Testis (tissue), 5 donors: ENCODE measurements at places on chromosomes 2 and 18. TPM values are rescaled to one million over a fixed set of nuclear protein-coding genes. Genes with fewer than 3 reads are reported as not detected.

- H3K4me3 ChIP-seq = no peak overlapping the region
- H3K4me1 ChIP-seq = no peaks in the 10 kb centered on the region
- H3K27me3 ChIP-seq = no peaks in the 10 kb centered on the region
- no peak overlapping the region for H3K27ac ChIP-seq
- DNase-seq = no peak
These were observed 5.5 kb upstream of the SMARCAL1 start for GRCh38 chr2:216406826-216407225.

DNA sequence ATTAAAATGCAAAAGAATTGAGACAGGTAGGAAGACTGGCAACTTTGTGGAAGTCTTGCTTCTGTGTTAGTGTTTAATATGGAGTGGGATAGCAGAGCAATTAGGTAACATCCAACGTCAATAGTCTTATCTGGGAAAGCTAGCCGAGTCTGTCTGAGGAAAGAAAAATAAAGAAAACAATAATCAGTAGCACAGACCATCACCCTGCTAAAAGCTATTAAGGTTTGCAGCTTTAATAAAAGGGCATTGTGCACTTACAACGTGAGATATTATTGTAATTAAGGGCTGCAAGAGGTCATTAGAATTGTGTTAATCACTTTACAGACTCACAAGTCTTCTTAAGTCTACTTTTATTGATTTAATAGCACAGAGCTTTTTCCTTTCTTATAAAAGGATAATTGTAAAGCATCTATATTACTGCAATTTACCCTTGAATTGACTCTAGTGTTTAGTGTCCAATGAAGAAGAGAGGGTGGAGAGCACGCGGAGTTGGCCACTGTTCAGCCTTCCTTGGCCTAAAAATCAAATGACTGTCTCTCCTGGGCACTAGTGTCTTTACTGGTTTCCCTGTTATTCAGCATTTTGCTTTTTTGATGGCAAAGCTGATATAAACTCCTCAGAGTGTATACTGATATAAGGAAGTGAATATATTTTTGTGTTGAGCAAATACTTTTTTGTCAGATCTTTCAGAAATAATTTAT, 2.0 kb downstream of the CDH7 start:
- no peaks in the 10 kb centered on the region for H3K36me3 ChIP-seq
- no peak overlapping the region for H3K27ac ChIP-seq
- H3K27me3 ChIP-seq = no peaks in the 10 kb centered on the region
- no peaks in the 10 kb centered on the region for H3K4me1 ChIP-seq

DNA sequence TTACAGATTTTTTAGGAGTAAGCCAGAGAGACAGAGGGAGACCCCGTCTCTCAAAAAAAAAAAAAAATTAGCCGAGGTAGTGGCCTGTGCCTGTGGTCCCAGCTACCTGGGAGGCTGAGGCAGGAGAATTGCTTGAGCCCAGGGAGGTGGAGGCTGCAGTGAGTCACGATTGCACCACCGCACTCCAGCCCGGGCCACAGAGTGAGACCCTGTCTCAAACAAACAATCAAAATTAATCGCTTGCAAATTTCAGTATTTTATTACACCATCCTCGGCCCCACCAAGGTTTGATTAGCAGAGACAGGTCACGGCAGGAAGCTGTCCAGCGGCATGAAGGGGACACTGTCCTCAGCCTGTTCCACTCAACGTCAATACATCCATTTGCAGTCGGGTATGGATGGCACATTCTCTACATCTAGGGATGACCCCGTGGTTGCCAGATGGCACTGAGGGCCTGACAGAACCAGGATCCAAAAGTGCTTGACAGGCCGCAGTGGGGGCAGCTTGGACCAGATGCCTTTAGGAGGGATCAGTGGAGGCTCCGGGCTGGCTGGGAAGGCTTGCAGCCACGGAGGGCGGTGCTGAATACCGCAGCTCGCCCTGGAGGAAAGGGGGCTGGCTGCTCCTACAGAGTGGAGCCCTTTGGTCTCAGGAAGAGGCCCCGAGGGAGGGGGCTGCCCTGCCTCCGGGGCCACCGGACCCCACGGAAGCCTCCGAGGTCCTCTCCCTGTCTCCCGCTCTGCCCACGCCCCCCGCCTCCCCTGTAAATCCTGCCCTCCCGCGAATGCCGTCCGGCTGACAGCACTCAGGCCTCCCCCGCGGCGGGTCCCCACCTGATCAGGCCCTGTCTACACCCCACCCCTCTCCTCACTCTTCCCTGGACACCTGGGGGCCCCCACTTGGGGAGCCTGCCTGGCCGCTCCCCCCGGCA, 13.1 kb downstream of the ASPRV1 start:
- no peaks in the 10 kb centered on the region for H3K36me3 ChIP-seq
- DNase-seq = no peak
- H3K27ac ChIP-seq = no peak overlapping the region
- H3K4me3 ChIP-seq = no peak overlapping the region
- H3K27me3 ChIP-seq = no peaks in the 10 kb centered on the region

GRCh38 chr2:25341753-25342371, at the start of gene DNMT3A:
TSS of gene DNMT3A (minus strand) at chr2:25341925. CDS start at chr2:25313984, 27,941 bp downstream.
- H3K4me1 ChIP-seq = peaks cover 26% of the 10 kb centered on the region
- peak within 1 kb of the TSS; percentile 84 for H3K27ac ChIP-seq
- peak within 1 kb of the TSS; percentile 71 for H3K4me3 ChIP-seq

DNA sequence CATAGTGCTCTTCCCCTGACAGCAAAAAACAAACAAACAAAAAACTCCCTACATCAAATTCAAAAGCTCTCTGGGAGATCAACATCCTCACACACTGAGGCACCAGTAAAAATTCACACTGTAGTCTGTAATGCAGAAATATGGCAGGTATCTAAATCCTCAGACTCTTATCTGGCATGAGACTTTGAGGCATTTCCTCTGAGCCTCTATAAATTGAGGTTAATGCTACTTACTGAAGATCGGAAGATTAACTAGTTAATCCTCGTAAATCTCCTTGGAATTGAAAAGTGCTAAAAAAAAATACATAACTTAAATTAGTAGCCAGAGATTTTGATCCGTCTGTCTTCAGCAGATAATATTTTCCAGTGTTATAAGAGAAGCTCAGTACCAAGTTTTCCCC, 65.0 kb downstream of the AP1S3 start:
- no peaks in the 10 kb centered on the region for H3K36me3 ChIP-seq
- no peak for DNase-seq
- no peaks in the 10 kb centered on the region for H3K27me3 ChIP-seq
- no peaks in the 10 kb centered on the region for H3K4me1 ChIP-seq

- H3K4me1 ChIP-seq = peaks cover 6% of the 10 kb centered on the region
- no peaks in the 10 kb centered on the region for H3K27me3 ChIP-seq
- DNase-seq = no peak
- no peaks in the 10 kb centered on the region for H3K36me3 ChIP-seq
- H3K4me3 ChIP-seq = no peak overlapping the region
These were observed 47.8 kb downstream of the ZAP70 start for GRCh38 chr2:97761192-97761591.

- no peak overlapping the region for H3K27ac ChIP-seq
- no peaks in the 10 kb centered on the region for H3K27me3 ChIP-seq
- H3K4me3 ChIP-seq = no peak overlapping the region
- H3K36me3 ChIP-seq = no peaks in the 10 kb centered on the region
These were observed 16.0 kb downstream of the CD28 start for GRCh38 chr2:203722411-203722810.

- DNase-seq = no peak
- no peaks in the 10 kb centered on the region for H3K27me3 ChIP-seq
- H3K4me1 ChIP-seq = no peaks in the 10 kb centered on the region
- H3K4me3 ChIP-seq = no peak overlapping the region
- H3K27ac ChIP-seq = no peak overlapping the region
- H3K36me3 ChIP-seq = no peaks in the 10 kb centered on the region
These were observed 31.7 kb downstream of the HRH4 start for GRCh38 chr18:24491927-24492834.

- peaks cover 3% of the 10 kb centered on the region for H3K4me1 ChIP-seq
- H3K36me3 ChIP-seq = no peaks in the 10 kb centered on the region
- no peak overlapping the region for H3K27ac ChIP-seq
- no peak for DNase-seq
These were observed 458.8 kb downstream of the PIK3C3 start for GRCh38 chr18:42413870-42414269.

DNA sequence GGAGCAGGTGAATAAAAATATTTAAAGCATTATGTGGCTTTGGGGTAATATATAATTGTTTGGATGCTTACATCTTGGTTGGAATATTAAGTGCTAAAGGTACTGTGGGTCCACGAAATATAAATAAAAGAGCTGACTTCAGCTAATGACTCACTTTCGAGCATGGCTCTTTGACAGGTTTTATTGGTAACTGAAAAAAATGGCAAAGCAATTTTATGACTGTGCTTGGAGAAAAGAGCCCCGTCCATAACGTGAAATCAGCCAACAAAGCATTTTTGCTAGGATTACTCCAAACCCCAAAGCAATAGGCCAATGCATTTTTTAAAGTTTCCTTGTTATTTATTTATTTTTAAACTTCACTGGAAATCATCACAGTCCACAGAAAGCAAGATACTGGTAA, 397.2 kb upstream of the CDH19 start:
- H3K4me1 ChIP-seq = no peaks in the 10 kb centered on the region
- no peaks in the 10 kb centered on the region for H3K27me3 ChIP-seq
- H3K27ac ChIP-seq = no peak overlapping the region
- no peak for DNase-seq
- no peaks in the 10 kb centered on the region for H3K36me3 ChIP-seq

DNA sequence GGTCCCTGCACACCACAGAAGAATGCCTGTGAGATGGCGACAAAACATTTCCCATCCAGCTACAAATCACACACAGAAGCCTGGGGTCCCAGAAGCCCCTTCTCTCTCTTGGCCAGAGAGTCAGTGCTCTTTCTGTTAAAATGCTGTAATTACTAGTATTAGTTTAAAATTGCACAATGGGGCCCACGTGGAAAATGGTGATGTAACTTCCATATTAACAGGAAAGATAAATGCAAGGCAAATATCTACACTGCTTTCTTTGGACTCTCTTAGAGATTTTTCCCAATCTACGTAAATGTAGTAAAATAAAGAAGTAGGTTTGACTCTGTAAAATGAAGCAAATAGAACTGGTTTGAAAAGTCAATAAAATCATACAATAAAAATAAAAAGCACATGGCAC, 113.9 kb upstream of the TFCP2L1 start:
- H3K27me3 ChIP-seq = no peaks in the 10 kb centered on the region
- no peak overlapping the region for H3K4me3 ChIP-seq
- no peak for DNase-seq
- no peaks in the 10 kb centered on the region for H3K36me3 ChIP-seq
- H3K27ac ChIP-seq = no peak overlapping the region

DNA sequence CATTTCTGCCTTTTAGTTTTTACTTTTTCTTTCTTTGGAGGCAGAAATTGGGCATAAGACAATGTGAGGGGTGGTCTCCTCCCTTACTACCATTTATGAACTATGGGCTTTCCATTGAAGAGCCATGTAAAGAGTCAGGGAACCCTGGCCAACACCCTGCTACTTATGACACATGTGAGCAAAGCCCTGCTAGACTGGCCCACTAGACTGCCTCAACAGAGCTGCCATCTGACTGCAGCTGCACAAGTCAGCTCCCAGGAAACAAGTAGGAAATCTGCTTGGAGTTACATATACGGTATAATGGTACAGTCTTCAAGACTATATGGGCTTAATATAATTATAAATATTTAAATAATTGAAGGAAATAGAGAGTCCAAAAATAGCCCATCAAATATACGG, 816.8 kb downstream of the TRIB2 start:
- H3K27me3 ChIP-seq = no peaks in the 10 kb centered on the region
- no peaks in the 10 kb centered on the region for H3K4me1 ChIP-seq
- H3K27ac ChIP-seq = no peak overlapping the region
- H3K4me3 ChIP-seq = no peak overlapping the region
- no peak for DNase-seq
- H3K36me3 ChIP-seq = no peaks in the 10 kb centered on the region

- H3K36me3 ChIP-seq = no peaks in the 10 kb centered on the region
- peak overlapping the region; percentile 29 for H3K4me3 ChIP-seq
- H3K27ac ChIP-seq = no peak overlapping the region
- no peaks in the 10 kb centered on the region for H3K4me1 ChIP-seq
- no peak for DNase-seq
- no peaks in the 10 kb centered on the region for H3K27me3 ChIP-seq
These were observed 1.2 kb downstream of the TFPI start for GRCh38 chr2:187552828-187553681.

DNA sequence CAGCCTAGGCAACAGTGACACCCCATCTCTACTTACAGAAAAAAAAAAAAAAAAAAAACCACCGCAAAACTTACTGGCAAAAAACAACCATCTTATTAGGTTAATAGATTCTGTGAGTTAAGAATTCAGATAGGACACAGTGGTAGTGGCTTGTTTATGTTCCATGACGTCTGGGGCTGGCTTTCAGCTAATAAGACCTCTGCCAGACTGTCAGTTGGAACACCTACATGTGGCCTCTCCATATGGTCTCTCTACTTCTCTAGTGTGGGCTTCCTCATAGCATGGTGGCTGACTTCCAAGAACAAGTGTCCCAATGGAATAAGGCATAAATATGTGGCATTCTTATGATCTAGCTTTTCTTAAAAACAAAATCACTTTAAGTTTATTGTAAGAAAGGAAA, 94.0 kb upstream of the OTX1 start:
- no peak for DNase-seq
- H3K27ac ChIP-seq = no peak overlapping the region
- no peaks in the 10 kb centered on the region for H3K36me3 ChIP-seq
- H3K27me3 ChIP-seq = no peaks in the 10 kb centered on the region
- no peaks in the 10 kb centered on the region for H3K4me1 ChIP-seq
- no peak overlapping the region for H3K4me3 ChIP-seq

DNA sequence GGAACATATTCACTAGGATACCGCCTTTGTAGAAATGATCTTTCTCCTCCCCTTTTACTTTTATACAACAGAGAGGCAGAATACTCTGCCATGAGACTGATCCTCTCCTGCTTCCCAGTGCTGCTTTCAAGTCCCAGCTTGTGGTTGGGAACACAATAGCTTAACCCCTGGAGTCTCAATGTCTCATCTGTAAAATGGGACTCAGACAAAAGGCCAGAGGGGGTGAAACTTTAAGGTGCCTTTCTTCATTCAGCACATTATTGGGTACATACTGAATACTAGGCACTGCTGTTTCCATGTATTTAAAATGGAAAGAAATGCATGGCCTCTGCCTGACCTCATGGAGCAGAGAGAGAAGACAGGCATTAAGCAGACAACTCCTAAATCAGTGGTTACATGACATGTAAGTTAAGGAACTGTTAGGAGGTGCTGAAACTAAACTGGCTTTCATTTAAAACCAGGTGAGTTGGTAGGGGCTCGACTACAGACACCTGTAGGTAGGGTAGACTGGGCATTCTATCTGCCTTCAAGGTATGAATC, 53.8 kb downstream of the MAP4K4 start:
- H3K27me3 ChIP-seq = no peaks in the 10 kb centered on the region
- no peak overlapping the region for H3K4me3 ChIP-seq
- peaks cover 34% of the 10 kb centered on the region for H3K4me1 ChIP-seq
- H3K36me3 ChIP-seq = no peaks in the 10 kb centered on the region

GRCh38 chr2:100560216-100560830, 2.5 kb upstream of the PDCL3 start:
- peaks cover 27% of the 10 kb centered on the region for H3K4me1 ChIP-seq
- H3K36me3 ChIP-seq = no peaks in the 10 kb centered on the region
- H3K4me3 ChIP-seq = no peak overlapping the region
- no peak for DNase-seq

GRCh38 chr2:144825331-144826020, 305.6 kb upstream of the ZEB2 start:
- H3K4me1 ChIP-seq = no peaks in the 10 kb centered on the region
- no peak overlapping the region for H3K27ac ChIP-seq
- DNase-seq = no peak

- DNase-seq = no peak
- peaks cover 5% of the 10 kb centered on the region for H3K4me1 ChIP-seq
- H3K27me3 ChIP-seq = no peaks in the 10 kb centered on the region
- H3K36me3 ChIP-seq = no peaks in the 10 kb centered on the region
- no peak overlapping the region for H3K27ac ChIP-seq
These were observed 8.9 kb upstream of the SCG2 start for GRCh38 chr2:223611061-223611460.

The CTAGE1 gene
- total RNA-seq = 19.6 TPM

The TUBA3E gene
- total RNA-seq = 141 TPM

The CYTIP gene
- total RNA-seq = 9.1 TPM

The HYCC2 gene
- 27.9 TPM for total RNA-seq

The HOXD13 gene
- not detected for total RNA-seq
